Activated CD4-positive, alpha-beta T cell treated with anti-CD3 and anti-CD28 coated beads for 1 hour (primary cell): ENCODE measurements at places on chromosomes 4 and X.

- no peak for DNase-seq
Measured at GRCh38 chr4:8040607-8041006, 100.9 kb upstream of the AFAP1 start.

DNA sequence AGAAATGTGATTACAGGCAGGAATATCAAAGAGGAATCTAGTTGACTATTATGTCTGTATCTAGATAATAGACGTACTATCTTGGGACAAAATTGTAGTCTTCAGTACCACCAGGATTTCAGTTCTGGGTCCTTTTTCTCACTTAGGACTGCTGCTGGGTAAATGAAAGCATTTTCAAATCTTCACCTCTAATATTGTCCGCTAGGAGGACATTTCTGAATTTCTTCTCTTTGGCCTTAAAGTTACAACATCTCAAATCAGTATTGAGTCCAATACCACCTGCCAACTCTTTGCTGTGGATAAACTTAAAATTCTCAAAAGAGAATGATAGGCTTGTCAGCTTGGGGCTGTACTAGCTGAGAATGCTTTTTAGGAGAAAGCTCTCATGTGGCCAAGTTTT is 6.0 kb downstream of the FGF16 start:
- no peak for DNase-seq

DNA sequence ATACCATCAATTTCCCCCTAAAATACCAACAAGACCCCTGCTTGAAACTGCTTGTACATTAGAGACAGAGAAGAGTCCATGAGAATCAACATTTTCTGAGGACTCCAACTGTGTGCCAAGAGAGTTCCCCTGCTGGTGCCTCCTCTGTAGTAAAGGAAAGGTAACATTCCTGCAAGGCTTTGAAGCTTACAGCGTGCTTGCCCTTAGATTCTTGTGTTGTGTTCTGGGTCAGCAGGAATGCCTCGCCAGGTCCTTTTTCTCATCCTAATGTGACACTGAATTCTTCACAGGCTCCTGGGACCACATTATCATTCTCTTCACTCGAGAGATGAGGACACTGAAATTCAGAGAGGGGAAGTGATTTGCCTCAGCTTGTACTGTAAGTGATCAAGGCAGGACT is 9.7 kb upstream of the EOLA2 start:
- DNase-seq, result no peak

- no peak for DNase-seq
Measured at GRCh38 chr4:83906561-83906960, 370.7 kb downstream of the GPAT3 start.

DNA sequence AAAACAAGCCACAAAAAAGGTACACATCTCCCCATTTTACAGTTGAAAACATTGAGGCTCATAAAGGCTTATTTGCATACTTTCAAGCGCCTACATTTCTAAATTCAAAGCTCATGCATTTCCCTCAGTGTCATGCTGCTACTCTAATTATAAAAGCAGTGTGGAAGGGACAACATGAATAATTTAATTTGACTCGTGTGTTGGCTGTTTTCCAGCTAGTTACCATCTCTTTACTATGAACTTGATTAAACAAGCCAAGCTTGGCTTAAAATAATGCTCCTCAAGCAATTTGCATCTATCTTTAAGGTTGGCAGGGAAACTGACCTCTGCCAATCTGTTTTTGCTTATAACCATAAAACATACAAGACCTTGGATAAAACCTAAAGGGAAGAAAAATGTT is 252.5 kb upstream of the NEIL3 start:
- no peak for DNase-seq

DNA sequence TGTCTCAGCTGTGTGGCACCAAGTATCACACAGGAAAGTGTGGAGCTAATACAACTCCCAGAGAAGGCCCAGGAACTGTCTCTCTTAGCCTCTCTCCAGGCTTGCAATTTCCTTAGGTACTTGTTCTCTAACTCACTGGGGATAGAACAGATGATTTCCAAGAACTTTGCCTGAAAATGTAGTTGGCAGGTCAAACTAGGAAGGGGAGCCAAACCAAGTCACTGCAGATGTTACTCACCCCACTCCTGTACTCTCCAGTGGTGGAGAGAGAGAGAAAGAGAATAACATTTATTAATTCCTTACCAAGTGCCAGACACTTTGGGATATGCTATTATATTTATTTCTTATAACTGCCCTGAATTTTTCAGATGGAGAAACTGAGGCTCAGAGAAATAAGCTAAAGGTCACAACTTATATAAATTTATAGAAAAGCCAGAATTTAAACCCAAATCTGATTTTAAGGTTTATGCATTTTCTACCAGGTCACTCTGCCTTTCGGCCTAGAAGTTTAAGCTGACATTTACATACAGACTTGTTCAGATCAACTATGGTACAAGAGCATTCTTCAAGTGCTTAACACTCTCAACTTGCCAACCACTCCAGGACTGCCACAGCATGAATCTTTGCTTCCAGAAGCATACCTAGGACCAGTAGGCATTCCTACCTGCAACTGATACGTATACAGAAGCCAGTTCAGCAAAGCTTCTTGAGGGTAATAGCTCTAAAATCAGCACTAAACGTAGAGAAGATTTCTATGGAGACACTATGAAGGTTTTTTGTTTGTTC is 248.6 kb upstream of the ETNPPL start:
- no peak for DNase-seq

GRCh38 chr4:90745176-90745575 is 618.0 kb downstream of the CCSER1 start:
- DNase-seq, result no peak

GRCh38 chr4:114864060-114864459 is 249.4 kb downstream of the NDST4 start:
- no peak for DNase-seq

GRCh38 chr4:3130826-3131225 is 56.3 kb downstream of the HTT start:
- DNase-seq, result no peak

GRCh38 chr4:161936625-161937550 is 226.9 kb downstream of the FSTL5 start:
- no peak for DNase-seq
